ENCODE measurements at places on chromosomes 4 and X. TPM values are rescaled to one million over a fixed set of nuclear protein-coding genes. Genes with fewer than 3 reads are reported as not detected.

HSFX4 gene
- not detected for total RNA-seq

MAGEA8 gene
- total RNA-seq: not detected

SSX1 gene
- total RNA-seq: not detected

MAPK10 gene
- total RNA-seq: 3.9 TPM

STEEP1 gene
- total RNA-seq: 15.4 TPM

GPM6B gene
- total RNA-seq: 40.8 TPM

HSFX1 gene
- total RNA-seq: 0.59 TPM

GYG2 gene
- total RNA-seq: 0.73 TPM

TMEM150C gene
- 1.5 TPM for total RNA-seq

PSAPL1 gene
- not detected for total RNA-seq

CT45A5 gene
- total RNA-seq: not detected

HTN3 gene
- total RNA-seq: not detected

KIF4A gene
- 17.8 TPM for total RNA-seq

KIT gene
- 0.78 TPM for total RNA-seq

ABRAXAS1 gene
- total RNA-seq: 13.6 TPM

PDGFRA gene
- 254 TPM for total RNA-seq

DIPK2B gene
- total RNA-seq: not detected

SOX3 gene
- total RNA-seq: not detected

GLRB gene
- 1.5 TPM for total RNA-seq

NDST4 gene
- not detected for total RNA-seq

OTC gene
- total RNA-seq: not detected

SPANXA2 gene
- total RNA-seq: not detected

ADRA2C gene
- total RNA-seq: not detected

All from subcutaneous preadipocyte (primary cell).